Kidney epithelial cell (primary cell): ENCODE measurements at places on chromosomes 11 and 22.

- DNase-seq = no peak
Observed at GRCh38 chr11:34358728-34359547, 1.1 kb upstream of the ABTB2 start.

DNA sequence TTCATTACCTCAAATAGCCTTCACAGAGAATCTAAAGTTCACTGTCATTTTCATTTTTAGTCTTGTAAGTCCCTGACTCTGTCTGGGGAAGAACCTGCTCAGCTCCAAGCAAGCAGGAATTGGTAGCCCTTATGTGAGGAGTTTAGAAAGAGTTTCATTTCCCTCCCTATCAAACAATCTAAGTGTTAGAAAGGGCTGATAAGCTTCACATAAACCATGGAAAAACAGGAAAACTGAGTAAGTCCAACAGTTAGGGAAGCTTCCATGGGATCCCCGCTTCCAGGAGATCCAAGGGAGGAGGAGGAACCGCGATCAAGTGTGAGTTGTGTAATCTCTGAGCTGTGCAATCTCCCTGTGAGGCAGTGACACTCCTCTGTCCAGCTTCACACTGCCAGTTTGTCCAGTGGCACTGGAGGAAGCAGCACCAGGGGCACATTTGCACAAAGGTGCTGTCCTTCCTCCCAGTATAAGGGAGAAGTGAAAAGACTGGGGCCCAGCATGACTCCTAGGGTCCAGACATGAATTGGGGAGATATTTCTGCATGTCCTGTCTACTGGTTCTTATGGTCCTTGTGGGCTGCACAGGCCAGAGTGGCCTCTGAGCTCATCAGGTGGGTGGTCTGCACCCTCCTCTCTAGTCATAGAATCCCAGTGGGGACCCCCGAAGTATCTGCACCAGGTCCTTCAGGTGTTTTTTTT lies 4.3 kb downstream of the PRAME start:
- no peak for DNase-seq

DNA sequence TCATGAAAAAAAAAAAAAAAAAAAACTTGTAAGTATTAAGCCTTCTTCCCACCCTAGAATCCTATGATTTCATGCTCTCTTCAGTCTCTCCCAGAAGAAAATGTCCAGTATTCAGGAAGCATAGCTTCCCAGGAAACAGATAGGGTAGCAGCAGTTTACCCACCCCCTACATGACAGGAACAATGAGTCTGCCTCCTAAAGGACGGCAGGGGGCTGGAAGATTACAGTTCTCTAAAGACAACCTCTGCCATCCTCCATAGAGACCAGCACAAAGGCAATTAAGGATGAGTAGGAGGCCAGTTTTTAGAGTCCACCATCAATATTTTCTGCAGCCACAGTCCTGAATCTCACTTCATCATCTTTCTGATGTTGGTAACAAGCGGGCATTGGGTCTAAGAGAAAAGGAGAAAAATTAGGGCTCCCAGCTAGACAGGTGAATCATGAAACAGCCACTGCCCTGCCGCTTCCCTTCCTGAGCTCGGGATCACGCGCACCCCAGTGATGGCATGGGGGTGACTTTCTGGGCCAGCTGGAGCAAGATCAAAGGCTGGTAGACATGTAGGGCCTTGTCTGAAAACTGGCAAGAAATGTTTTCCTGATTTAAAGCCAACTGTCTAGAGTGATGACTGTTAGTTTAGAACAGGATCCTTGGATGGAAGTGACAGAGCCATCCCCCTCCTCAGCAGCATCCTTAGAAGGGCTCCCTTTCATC lies 322.8 kb downstream of the LARGE1 start:
- DNase-seq = no peak

GRCh38 chr11:70532066-70532440 lies 133.7 kb downstream of the CTTN start:
- DNase-seq = no peak

GRCh38 chr22:21933910-21934309 lies 18.7 kb downstream of the PPM1F start:
- no peak for DNase-seq

DNA sequence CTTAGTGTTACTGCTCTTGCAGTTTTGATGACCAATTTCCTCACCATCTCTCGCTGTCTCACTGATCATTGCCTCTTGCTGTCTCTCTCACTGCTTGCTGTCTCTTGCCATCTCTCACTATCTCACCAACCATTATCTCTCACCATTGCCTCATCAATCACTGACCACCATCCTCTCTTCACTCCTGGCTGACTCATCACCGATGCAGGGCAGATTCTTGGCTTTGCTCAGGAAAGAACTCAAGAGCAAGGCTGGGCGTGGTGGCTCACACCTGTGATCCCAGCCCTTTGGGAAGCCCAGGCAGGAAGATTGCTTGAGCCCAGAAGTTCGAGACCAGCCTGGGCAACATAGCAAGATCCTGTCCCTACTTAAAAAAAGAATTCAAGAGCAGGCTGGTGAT lies 66.3 kb upstream of the SYN3 start:
- no peak for DNase-seq

DNA sequence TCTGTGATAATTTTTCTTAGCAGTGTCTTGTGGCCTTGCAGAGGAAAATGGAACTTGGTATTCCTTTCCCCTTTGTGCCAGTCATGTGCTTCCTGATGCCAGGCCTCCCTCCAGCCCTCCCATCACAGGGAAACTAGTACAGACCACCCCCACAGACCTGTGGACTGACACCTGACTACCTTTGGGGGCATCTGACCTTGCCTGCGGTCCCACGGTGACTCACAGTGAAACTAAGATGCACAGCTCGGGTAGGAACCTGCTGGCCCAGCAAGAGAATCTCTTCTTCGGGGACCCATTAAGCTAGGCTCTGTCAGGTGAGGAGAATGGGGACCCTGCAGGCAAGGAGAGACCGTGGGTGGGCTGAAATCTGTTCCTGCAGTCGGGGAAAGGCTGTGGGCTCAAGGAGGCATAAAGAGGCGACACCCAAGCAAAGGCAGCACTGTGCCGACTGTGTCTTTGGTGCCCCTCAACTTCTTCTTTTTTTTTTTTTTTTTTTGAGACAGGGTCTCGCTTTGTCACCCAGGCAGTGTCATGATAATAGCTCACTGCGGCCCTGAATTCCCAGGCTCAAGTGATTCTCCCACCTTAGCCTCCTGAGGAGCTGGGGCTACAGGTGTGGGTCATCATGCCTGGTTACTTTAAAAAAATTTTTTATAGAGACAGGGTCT lies 20.8 kb upstream of the PEX26 start:
- no peak for DNase-seq

DNA sequence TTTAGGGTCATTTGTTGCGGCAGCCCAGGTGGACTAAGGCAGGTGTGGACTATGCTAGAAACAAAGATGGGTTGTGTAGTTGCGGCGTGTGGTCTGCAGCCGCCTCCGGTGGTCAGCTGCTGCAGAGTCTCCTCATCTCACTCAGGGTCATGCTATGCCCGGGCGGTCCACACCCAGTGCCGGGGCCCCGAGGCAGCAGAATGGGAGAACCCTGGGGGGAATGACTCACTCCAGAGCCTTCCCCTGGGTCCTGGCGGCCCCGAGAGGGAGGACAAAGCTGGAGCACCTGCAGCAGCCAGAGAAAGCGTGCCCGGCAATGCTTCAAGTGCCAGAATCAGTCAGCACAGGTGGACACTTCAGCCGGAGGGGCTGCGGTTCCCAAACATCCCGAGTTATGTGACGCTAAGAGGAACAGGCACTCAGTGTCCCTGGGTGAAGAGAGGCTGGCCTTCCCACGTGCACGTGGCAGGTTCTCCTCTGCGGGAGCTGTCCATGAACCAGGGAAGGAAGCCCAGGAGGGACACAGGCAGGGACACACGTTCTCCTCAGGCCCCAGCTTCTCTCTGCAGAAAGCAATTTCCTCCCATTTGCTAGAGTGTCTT lies 289.6 kb upstream of the B3GAT1 start:
- DNase-seq = no peak

DNA sequence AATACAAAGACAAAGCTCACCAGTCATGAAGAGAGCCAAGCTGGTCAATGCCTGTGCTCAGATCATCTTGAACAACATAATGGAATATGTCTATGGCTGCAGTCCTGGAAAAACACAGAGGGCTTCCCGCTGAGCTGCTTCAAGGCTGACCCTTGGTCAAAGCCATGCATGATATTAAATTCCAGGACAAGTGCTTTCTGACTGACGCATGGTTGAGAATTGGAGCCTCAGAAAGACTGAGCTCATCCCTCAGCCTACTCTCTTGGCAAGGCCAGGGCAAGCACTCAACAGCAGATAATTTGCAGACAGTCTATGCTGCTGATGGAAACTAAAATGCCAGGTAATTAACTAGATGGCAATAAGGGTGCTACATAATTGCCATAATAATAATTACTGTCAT lies 89.2 kb downstream of the GALNT18 start:
- DNase-seq = no peak

- DNase-seq = no peak
Observed at GRCh38 chr22:41382610-41383009, 868 bp downstream of the TEF start.

DNA sequence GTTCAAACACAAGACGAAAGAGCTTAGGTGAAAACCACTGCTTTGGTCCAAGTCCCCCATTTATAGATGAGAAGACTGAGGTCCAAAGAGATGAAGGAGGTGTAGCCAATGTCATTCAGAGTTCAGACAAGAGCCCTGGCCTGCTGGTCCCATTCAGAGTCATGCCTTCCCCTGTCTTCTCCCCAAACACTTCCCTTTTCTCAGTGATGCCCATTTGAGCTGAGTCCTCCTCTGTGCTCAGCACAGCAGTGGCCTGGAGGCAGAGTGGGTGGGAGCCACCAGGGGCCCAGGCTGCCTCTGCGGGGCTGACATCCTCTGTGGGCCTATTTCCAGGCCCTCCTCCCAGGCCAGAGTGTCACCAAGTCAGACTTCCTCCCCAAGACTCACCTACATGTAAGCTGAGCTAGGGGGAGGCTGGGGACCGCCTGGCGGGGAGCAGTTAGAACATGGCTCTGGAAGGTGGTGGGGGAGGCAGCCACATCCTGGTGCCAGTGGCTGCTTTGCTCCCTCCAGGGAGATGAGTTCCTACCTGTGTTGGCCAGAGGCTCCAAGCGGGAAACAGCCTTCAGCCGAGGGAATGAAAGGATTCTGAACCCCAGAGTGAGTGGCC lies 22.4 kb upstream of the LRRC10B start:
- DNase-seq = no peak

- no peak for DNase-seq
Observed at GRCh38 chr22:25120093-25120561, 79.5 kb upstream of the CRYBB3 start.

DNA sequence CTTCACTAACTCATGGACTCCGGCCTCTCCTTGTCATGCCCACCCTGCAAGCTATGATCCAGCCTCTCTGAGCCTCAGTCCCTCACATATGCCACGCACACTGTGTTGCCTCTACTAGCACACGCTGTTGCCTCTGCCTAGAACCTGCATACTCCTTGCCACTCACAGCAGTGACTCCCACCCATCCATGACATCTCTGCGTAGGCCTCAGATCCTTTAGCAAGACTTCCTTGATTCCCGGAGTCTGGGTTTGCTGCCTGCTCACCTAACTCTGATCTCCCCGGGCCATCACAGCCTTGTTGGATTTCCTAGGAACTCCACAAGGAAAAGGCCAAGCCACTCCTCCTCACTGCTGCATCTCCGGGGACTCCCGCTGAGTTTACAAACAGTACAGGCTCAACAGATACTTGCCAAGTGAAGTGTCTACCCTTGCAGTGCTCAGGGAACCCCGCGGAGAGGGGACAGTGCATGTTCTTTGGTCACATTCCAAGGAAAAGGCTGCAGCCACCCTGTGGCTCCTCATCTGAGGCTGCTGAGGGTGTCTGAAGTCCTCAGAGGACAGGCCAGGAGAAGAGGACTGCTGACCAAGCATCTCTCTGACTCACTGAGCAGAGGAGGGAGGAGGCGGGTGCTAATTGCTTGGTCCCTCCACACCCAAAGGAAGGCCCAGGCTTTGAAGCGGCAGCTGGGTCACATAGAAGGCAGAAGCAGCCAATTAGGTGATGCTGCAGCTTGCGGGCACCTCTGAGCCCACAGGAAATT lies 42.4 kb upstream of the NAV2 start:
- no peak for DNase-seq

GRCh38 chr22:44172370-44173108 lies 8.2 kb upstream of the PARVG start:
- DNase-seq = no peak

DNA sequence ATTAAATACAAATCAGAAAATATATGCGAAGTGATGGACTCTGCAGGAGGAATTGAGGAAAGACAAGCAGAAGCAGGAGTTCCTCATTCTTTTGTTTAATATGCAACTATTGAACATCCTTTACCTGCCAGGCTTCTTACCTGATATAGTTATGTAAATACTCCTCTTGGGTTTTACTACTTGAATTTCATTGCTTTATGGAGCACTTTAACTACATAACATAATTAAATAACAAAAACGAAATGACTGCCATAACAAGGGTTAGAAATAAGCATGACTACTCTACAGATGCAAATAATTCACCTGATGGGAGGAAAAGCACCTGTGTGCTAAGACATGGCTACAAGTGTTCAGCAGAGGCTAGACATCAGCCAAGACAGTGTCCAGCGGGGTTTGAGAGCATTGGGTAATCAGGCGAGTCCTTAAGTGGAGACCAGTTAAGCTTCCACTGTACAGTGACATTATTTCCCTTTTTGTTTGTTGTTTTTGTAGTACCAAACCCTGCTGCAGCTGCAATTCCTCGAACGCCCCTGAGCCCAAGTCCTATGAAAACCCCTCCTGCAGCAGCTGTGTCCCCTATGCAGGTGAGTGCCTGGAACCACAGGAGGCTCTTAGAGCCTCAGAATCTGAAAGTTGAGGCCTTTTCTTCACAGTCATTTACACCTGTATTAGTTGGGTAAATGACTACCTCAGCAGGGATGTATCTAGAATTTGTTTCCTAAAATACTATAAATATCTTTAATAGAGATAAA lies 67.4 kb downstream of the SPECC1L start:
- DNase-seq = no peak

DNA sequence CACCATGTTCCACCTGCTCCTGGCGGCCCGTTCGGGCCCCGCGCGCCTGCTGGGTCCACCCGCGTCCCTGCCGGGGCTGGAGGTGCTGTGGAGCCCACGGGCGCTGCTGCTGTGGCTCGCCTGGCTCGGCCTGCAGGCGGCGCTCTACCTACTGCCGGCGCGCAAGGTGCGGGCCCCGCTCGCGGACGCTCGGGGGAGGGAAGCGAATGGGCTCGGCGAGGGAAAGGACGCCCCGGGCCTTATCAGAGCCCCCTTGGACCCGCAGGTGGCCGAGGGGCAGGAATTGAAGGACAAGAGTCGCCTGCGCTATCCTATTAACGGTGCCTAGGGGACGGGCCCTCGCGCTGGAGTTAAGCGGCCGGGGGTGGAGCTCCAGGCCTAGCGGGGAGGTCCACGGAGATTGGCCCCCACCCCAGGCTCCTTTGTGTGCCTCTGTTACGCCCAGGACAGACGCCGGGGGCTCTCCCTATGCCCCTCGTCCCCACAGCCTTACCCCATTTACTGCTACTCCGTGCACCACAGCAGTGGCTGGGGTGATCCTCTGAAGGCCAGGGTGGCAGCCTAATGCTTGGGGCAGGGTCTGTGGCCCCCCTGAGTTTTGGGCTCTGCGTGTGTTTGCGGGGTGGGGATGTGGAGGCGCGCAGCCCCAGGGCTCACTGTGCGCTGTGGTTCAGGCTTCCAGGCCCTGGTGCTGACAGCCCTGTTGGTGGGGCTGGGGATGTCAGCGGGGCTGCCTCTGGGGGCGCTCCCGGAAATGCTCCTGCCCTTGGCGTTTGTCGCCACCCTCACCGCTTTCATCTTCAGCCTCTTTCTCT lies 1.1 kb downstream of the TM7SF2 start:
- no peak for DNase-seq
